ENCODE measurements at places on chromosomes 6 and 20.

DNA sequence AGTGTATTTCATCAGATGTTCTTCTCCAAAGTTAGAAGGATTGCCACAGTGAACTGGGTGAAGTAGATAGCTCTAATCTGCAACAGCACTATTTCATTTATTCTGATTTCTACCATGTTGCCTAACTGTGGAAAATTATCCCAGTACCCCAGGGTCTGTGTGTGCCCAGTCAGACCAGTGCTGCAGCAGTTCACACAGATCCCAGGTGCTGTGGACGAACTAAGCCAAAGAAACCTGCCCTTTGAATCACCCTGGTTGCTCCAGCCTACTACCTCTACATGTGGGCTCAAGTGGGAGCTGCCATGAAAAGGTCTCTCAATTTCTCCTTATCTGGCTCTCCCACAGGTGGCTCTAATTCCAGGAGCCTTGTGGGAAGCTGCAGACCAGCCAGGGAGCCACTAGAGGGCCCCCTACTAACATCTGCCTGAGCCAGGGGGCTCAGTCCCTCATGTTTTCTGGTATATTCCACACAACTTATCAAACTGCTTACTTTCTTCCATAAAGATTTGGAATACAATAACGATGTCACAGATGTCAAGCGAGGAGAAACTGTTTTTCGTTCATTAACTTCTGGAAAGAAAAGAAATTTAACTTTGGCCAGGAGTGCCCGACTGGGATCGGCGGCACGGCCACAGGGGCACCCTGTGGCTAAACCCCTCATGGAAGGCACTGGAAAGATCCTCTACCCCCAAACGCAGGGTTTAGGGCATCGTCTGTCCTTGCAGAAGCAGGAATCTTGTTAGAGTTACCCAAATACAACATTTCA is 31.6 kb upstream of the LY86 start:
- DNase-seq = peak; percentile 7

DNA sequence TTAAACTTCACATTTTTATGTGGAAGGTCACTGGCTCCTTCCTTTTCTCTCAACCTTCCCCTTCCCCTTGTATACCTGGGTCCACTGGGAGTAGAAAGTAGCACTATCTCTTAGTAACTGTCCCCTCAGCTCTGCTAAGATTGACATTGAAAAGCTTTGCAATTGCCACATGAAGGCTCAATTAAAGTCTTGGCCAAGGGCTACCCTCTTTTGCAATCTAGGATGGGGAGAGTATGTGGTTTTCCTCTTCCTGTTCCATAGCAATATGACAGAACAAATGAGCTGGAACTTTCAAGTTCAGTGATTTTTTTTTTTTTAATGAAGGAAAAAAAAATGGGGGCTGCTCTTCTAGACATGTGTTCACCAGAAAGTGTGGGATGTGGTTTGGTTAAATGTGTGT is 37.1 kb downstream of the PROKR2 start:
- no peak for DNase-seq

DNA sequence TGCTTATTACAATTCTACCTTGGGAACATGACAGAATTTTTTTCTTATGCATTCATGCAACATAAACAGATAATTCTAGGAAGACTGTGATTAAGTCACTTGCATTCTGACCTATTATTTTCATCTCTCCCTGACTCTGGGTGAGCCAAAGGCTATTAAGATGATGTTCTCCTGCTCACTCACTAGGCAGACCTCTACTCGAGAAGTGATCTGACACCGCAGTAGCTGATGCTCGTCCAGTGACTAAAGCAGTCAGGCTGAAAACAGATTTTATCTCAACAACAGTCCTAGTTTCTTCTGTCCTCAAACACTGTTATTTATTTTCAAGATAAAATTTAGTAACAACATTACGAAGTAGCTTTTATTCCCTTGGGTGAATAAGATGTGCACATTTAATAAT is 17.3 kb downstream of the NAA20 start:
- no peak for DNase-seq

DNA sequence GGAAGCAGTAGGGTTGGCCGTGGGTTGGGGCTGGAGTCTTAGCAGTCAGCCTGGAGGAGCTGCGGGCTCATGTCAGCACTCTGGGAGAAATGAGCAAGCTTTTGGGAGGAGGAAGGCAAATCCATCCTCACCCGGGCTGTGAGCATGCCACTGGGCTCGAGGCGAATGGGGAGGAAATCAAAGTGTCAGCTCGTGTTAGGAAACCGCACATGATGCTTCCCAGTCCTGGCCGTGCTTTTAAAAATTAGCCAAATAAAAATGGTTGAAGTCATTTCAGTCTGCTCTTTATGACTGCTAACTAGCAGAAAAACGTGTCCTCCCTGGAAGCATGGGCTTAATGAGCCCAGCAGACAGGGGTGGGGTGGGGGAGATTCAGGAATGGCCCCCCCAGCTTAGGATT is 98.1 kb downstream of the NFATC2 start:
- DNase-seq = no peak

DNA sequence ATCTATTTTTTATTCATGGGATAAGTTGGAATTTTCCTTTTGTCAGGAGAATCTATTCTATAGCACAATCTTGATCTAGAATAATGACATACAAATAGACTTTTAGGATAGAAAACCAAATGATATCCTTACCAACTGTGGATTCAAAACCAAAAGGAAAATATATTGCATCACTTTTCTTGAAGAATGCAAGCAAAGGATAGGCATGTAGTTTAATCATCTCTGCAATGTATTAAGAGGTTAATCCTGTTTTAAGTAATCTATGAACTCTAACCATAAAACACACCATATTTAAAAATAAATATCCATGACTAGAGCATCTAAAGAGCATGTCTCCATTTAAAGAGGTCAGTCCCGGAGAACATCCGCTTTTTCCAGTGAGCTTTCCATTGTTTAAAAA is 106.7 kb upstream of the CNKSR3 start:
- DNase-seq = no peak

- DNase-seq = no peak
Observed at GRCh38 chr20:62792182-62792939, 3.9 kb upstream of the MRGBP start.

GRCh38 chr6:47718571-47718970 is 20.2 kb downstream of the ADGRF4 start:
- DNase-seq = no peak

DNA sequence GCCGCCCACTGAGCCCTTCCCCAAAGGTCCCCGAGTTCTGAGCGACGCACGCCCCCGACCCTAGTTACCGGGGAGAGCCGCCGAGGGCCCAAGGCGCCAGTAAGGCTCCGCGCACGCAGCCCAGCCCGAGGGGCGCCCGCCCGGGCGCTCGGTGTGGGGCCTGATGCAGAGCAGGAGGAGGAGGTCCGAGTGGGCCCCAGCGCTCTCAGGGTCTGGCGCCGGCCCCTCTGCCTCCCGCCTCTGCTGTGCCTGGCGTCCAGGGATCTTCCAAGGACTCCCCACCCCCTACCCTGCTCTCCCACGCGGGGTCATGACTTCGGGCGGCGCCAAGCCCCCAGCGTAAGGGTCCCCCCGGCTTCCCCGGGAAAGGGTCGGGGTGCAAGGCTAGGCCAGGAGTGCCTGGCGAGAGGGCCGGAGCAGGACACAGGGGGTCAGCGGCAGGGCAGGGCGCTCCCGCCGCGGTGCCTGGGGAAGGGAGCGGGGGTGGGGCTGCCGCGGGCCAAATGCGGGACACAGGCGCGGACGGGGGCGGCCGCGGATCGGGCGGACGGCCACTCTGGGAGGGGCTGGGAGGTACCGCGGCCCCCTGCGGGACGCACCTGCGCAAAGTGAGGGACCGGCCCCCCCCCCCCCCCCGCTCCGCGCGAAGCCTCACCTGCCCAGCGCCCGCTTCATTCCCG is 637 bp downstream of the ABHD12 start:
- no peak for DNase-seq

DNA sequence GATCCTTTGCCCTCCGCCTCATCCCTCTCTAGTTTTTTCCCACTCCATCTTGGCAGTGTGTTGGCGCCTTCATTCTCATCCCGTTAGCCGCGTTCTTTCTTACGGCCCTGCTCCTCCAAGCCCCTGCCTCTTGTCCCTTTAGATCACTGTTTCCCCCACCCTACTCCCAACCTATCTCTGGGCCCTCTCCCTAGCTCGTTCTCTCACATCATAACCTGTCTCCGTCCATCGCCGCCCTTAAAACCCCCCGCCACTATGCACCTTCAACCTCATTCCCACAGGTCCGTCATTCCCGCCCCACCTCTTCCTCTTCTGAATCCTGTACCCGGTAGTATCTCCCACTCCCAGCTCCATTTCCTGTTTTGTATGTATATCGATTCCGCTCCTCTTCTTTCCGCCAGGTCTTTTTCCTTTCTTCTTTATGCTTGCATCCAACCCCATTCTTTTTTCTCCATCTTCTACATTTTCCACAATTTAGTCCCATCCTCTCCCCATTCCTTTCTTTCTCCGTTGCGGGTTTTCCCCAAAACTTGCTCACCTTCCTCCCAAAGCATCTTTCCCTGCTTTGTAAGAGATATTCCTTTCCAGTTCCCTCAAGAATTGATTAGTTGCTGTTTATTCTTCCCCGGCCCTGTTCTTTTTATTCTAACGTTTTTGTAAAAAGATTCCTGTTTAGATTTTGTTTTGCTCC is 671 bp downstream of the EFHC1 start:
- no peak for DNase-seq

- no peak for DNase-seq
Observed at GRCh38 chr6:98827295-98828159, 6.8 kb upstream of the POU3F2 start.

DNA sequence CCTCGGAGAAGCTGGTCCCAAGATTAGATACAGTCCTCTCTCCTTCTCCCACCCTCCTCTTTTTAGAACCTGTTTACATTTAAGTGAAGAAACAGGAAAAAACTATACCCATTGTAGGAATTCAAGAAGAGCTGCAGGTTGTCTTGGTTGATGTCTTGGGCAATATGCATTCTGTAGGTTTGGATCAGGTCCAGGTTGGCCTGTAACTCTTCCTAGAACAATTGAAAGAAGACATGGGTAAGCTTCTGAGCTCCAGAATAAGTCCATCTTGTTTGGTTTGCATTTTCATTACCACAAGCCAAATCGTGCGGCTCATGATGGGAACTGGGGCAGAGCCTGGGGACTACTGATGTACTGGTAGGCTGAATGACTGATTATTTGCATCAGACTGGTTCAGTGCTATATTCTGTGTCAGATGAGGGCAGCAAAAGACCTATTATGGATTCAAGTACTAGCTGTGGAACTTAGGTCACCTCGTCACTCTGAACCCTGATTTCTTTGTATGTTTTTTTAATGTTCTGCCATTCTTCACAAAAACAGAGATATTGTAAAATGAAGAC is 20.3 kb upstream of the SLA2 start:
- no peak for DNase-seq

GRCh38 chr6:170190046-170190445 is 100.8 kb downstream of the DLL1 start:
- no peak for DNase-seq

GRCh38 chr6:13478525-13478966 is 8.9 kb downstream of the GFOD1 start:
- no peak for DNase-seq

DNA sequence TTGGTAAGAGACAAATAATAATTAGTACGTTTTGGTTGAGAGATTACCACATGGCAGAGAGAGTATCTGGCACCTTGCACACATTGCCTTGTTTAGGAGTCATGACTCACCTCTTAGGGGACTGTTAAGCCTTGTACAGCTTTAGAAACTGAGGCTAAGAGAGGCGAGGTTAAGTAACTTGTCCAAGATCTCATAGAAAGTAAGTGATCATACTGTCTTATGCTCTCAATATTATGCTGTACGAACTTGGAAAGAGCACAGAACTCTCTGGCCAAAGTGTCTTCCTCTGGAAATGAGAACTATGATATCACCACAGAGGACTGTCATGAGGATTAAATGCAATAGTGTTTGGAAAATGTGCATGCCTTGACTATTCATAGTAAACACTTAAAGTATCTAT is 249.0 kb downstream of the UTRN start:
- no peak for DNase-seq

- DNase-seq = no peak
Observed at GRCh38 chr20:37524859-37525708, 2.6 kb downstream of the BLCAP start.

GRCh38 chr20:45993197-45993951 is 15.3 kb upstream of the MMP9 start:
- no peak for DNase-seq

Data from stimulated activated CD4-positive, alpha-beta T cell treated with anti-CD3 and anti-CD28 coated beads, Interleukin-15, amount 100 ng/mL, for 1 hour (primary cell).